Hair follicular keratinocyte (primary cell): ENCODE measurements at places on chromosomes 5 and 9. TPM values are rescaled to one million over a fixed set of nuclear protein-coding genes. Genes with fewer than 3 reads are reported as not detected.

CDX1 gene
- total RNA-seq: not detected in 2 replicates

SEMA5A gene
- total RNA-seq: 1.2 and 1.7 TPM in 2 replicates

OR1N2 gene
- total RNA-seq: not detected in 2 replicates

SLCO6A1 gene
- total RNA-seq: not detected in 2 replicates

GPR150 gene
- total RNA-seq: 0.47 TPM in 1 of 2 replicates, not detected in the other

MARCOL gene
- total RNA-seq: not detected in 2 replicates

DMRT2 gene
- total RNA-seq: not detected in 2 replicates

HK3 gene
- total RNA-seq: not detected in 2 replicates

LYRM7 gene
- total RNA-seq: 4.5 and 4.8 TPM in 2 replicates

CATSPER3 gene
- not detected in 2 replicates for total RNA-seq

FGD3 gene
- total RNA-seq: 0.04 and 0.16 TPM in 2 replicates

PTPRD gene
- total RNA-seq: 1.6 TPM in 2 replicates

SOX30 gene
- not detected in 2 replicates for total RNA-seq

AQP7 gene
- total RNA-seq: not detected in 2 replicates

COL23A1 gene
- 0.16 TPM in 1 of 2 replicates, not detected in the other for total RNA-seq

HIGD2A gene
- 94.5 and 105 TPM in 2 replicates for total RNA-seq

LRRC70 gene
- total RNA-seq: not detected in 2 replicates

TMC1 gene
- not detected in 2 replicates for total RNA-seq

NRARP gene
- total RNA-seq: 1.1 and 2.2 TPM in 2 replicates

CCNJL gene
- 2.4 and 4.8 TPM in 2 replicates for total RNA-seq

CD72 gene
- total RNA-seq: 0.11 and 0.86 TPM in 2 replicates

SMIM33 gene
- not detected in 2 replicates for total RNA-seq

TNFSF8 gene
- not detected in 2 replicates for total RNA-seq

PCDHA11 gene
- under 0.01 TPM in 1 of 2 replicates, not detected in the other for total RNA-seq

PPP3R2 gene
- not detected in 2 replicates for total RNA-seq

PKD2L2 gene
- total RNA-seq: not detected in 2 replicates

OR2V1 gene
- not detected in 2 replicates for total RNA-seq

IFNK gene
- total RNA-seq: 2.2 and 4.3 TPM in 2 replicates

ANKRD31 gene
- under 0.01 TPM in 1 of 2 replicates, not detected in the other for total RNA-seq

DDX4 gene
- not detected in 2 replicates for total RNA-seq

MSX2 gene
- total RNA-seq: 2.4 and 4.8 TPM in 2 replicates

LAMC3 gene
- 0.08 and 1.8 TPM in 2 replicates for total RNA-seq
